ENCODE measurements at places on chromosomes 1 and 21.

GRCh38 chr1:10691740-10692125 is 104.7 kb downstream of the CASZ1 start:
- DNase-seq = no peak

GRCh38 chr1:17915511-17916197 is 160.5 kb downstream of the ACTL8 start:
- no peak for DNase-seq

DNA sequence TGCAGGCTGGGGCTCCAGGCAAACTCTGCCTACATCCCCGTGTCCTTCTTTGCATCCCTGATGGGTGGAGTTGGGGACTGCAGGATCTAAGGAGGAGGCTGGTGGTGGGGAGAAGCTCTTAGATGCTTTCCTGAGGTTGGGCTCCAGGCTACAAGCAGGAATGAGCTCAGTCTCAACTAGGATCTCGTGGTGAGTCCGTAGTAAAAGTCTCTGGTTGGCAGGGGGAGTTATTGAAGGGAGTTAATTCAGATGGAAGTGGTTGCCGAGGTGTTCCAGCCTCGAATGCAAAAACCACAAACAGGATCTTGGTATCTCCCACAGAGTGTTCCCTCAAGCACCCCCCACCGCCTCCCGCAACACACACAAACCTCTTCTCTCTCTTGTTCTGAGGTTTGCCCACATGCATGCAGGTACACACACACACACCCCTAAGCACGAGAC is 35.0 kb downstream of the TMCC2 start:
- DNase-seq = no peak

GRCh38 chr1:100624886-100625610 is 87.1 kb downstream of the GPR88 start:
- no peak for DNase-seq

DNA sequence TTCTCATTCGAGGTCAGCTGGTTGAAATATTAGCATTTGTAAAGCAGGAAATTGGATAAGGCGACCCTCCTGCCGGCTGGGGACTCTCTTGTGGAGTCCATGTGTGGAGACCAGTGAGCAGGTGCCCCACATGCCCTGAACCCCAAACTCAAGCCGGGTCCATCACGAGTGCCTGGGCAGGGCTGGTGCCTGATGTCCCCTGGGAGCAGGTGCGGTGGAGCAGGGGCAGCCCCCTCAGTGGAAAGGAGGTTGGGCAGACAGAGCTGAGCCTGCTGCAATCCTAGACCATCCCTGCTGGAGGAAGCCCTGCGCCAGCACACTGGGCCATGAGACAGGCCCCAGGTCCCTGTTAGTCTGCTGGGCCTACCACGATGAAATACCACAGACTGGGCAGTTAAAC is 395.6 kb downstream of the NPHP4 start:
- DNase-seq = no peak

GRCh38 chr1:63821091-63822005 is 47.5 kb downstream of the ROR1 start:
- DNase-seq = no peak

GRCh38 chr21:42061195-42061985 is 9.7 kb upstream of the UMODL1 start:
- DNase-seq = no peak

DNA sequence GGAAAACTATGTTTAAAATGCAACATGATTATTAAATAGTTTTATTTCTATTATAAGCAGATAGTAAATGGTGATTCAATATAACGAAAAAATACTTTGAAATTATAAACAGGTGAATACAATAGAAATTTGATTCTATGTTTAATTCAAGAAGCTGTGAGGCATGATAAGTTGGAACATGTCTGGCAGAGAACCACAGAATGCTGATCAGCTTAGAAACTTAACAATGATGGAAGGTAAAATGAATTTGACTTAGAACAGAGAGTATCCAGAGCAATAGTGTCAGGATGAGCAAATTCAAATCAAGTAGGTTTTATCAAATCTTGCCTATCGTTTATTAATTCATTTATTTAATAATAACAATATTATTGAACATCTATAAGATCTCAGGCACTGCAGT is 83.4 kb upstream of the ADGRL4 start:
- no peak for DNase-seq

- DNase-seq = no peak
These were observed 459.4 kb downstream of the NUF2 start for GRCh38 chr1:163781146-163781545.

DNA sequence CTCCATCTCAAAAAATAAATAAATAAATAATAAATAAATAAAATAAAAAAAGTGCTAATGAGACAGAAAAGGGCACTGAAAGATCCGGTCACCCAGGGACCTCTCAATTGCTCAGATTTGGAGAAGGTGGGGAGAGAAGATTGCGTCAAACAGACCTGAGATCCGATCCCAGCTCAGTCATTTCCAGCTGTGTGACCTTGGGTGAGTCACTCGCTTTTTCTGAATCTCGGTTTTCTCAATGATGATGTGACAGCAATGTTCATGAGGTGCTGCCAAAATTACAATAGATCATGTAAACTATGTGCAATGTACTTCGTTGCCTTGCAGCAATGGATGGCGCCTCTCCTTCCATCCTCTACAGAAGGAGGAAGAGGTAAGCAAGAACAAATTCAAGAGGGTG is 11.1 kb upstream of the MEF2D start:
- no peak for DNase-seq

DNA sequence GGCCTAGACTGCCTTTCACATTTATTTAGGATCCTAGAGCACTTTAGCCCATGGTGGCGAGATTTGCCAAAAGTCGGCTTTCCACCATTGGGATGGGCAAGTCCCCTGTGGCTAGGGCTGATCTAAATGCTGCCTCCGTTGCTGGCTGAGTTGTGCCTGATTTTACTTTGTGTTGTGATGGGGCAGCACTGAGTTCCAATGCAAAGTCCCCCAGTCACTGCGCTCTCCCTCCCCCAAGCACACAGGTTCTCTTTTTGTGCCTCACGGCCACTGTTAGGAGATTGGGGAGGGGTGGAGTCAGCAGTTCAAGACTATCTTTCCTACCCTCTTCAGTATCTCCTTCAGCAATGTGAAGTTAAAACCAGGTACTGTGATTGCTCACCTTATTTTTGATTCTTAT is 66.7 kb upstream of the COX20 start:
- DNase-seq = no peak

- no peak for DNase-seq
These were observed 12.4 kb downstream of the SLC2A7 start for GRCh38 chr1:9013819-9014218.

DNA sequence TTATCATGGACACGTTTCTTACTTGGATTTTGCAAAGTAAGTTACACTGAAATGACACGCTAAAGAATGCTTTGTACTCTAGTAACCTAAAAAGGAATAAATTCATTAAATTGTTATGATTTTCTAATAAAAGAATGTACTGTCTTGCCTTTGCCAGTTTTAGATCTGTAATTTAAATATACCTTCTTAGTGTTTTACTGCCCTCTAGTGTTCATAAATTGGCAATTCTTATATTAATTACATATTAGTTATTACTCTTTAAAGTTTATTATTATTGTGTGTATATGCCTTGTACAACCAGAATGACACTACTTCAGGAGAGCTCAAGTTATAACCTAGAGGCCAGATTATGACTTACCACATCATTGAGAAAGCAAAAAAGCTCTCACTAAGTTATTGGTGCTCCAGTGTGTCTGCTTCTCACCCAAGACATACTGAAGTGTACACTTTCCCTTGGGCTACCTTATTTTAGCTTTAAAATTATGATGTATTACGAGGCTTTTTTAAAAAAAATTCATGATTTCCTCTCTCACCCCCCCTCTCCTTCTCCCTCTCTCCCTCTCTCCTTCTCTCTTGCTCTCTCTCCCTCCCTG is 169.9 kb downstream of the HS2ST1 start:
- no peak for DNase-seq

- no peak for DNase-seq
These were observed 26.2 kb upstream of the KNCN start for GRCh38 chr1:46577671-46578070.

GRCh38 chr1:191261111-191261510 is 783.4 kb upstream of the BRINP3 start:
- DNase-seq = no peak

GRCh38 chr1:6483761-6484117 is 7.7 kb downstream of the PLEKHG5 start:
- no peak for DNase-seq

DNA sequence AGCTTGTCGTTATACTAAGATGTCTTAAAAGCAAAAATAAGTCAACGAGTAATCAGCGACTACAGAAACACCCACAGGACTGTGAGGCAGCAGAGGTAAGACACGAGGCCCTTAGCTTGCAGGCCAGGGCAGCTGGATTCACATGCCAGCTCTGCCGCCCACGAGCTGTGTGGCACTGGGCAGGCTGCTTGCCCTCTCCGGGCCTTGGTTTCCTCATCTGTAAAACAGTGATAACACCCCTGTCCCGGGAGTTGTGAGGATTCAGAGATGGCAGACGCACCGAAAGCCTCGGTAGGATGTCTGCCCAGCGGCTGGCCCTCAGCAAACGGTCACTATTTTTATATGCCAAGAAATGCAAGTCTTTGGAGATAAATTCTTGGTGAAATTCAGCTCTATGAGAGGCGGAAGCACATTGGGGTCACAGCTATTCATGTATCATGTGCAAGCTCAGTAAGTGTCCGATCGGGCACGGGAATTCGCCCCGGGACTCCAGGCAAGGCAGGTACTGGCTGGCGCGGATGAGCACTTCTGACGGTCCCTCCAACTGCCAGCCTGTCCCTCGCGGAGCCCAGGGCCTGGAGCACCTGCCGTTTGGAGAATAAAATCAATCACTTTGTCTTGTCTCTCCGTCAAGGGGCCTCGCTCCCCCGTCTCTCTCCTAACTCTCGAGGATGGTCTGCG is 1.1 kb downstream of the C2CD2 start:
- no peak for DNase-seq

DNA sequence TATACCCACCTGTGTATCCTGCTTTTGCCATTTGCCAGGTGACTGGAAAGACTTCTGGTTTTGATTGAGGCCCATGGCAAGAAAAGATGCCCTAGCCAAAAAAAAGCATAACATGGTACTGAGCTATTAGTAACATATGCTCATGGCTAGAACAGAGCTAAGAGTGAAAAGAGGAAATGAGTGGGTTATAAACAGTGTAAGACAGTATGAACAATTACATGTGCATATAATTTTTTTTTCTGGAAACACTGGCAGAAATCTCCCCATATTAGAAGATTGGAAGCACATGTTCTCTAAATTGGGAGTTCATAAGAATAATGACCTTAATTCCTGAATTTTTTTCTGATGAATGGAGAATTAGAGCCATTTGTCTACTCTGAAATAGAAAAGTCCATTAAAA is 41.2 kb upstream of the PDC start:
- DNase-seq = no peak

GRCh38 chr1:172682812-172683211 is 23.9 kb downstream of the FASLG start:
- no peak for DNase-seq

DNA sequence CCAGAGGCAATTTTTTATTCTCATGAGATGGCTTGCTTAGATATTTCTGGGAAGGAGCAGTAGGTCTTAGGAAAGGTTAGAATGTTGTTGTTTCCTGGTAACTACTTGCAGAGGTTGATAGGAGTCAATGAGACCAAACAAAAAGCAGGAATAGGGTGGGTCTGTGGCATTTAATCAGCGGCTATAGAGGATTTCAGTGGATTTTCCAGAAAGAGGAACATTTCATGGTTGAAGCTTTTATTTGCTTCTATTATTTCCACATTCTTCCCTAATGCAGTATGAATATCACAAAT is 111.3 kb upstream of the PALMD start:
- DNase-seq = no peak

DNA sequence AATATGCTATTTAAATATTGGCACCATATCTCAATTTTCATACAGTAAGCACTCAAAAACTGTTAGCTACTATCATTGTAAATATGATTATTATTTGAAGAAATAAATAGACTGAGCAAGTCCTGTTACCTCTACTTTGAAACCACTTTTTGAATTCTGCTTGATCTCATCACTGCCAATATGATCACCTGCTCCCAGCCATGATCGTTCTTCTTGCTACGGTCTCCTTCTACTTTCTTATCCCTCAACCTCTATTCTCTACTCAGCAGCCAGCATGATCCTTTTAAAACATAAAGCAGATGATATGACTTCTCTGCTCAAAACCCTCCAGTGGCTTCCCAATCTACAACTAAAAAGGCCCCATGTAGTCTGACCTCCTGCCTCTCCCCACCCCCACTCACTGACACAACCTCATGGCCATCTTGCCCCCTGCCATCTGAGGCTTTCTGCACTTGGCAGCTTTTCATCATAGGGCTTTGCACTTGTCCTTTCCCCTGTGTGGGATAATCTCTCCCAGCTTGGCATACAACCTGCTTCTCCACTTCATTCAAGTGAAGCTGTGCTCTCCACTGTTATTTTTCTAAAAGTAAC is 27.2 kb downstream of the CD34 start:
- no peak for DNase-seq

DNA sequence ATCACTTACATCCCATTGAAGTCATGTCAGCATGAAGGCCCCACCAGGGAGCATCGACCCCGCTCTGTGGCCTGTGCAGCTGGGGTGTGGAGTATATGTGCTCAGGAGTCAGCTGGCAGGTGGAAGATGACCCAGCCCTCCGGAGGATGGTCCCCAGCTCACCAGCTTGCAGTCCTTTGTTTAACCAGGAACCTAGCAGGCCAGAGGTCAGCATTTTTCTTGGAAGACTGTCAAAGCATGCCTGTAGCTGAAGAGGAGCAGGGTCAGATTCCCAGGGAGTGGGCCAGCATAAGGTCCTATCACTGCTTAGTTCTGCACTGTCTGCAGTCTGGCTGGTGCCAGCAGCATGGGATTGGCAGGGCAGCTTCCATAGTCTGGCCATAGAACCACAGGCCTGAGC is 12.7 kb downstream of the NFASC start:
- DNase-seq = no peak

DNA sequence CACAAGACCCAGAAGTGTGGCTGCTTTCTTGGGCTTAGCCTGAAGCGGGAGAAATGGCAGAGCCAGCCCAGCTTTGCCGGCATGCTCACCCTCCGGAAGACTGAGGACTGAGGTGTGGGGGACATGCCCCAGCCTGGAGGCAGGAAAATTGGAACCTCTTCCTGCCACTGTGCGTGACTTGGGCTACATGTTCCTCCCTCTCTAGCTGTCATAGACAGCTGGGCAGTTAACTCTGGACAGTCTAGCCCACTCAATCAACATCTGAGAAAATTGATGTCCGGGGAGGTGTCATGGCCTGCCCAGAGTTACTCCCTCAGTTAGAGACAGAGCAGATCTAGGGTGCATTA is 59.7 kb downstream of the UBE2T start:
- DNase-seq = no peak
